Suppressor macrophage (primary cell): ENCODE measurements at places on chromosomes 7 and 10.
A peak's percentile ranks its signal among the peaks of the same experiment; 100 is the strongest.

- DNase-seq: peak; percentile 90
Observed at GRCh38 chr7:149005427-149006344, 22.6 kb downstream of the PDIA4 start.

GRCh38 chr10:111023060-111023459 is 53.8 kb upstream of the ADRA2A start:
- DNase-seq: no peak

- DNase-seq: no peak
Observed at GRCh38 chr7:97269741-97270140, 152.2 kb downstream of the SDHAF3 start.

DNA sequence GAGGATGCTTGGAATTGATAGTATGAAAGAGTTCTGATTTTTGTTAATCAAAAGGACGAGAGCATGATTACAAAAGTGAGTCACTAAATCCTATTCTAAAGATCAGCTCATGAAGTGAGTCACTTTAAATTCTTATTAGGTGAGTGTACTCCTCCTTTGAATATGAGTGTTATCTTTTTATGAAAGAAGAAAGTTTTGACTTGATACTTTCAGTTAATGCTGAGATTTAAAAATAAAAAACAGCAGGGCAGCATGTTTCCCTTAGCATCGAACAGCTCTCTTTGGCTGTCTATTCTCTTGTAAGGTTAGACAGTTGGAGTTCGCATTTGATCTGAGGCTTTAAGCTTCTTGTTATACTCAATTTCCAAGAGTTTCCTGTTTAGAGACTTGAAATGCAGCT is 222.0 kb downstream of the TWIST1 start:
- no peak for DNase-seq

DNA sequence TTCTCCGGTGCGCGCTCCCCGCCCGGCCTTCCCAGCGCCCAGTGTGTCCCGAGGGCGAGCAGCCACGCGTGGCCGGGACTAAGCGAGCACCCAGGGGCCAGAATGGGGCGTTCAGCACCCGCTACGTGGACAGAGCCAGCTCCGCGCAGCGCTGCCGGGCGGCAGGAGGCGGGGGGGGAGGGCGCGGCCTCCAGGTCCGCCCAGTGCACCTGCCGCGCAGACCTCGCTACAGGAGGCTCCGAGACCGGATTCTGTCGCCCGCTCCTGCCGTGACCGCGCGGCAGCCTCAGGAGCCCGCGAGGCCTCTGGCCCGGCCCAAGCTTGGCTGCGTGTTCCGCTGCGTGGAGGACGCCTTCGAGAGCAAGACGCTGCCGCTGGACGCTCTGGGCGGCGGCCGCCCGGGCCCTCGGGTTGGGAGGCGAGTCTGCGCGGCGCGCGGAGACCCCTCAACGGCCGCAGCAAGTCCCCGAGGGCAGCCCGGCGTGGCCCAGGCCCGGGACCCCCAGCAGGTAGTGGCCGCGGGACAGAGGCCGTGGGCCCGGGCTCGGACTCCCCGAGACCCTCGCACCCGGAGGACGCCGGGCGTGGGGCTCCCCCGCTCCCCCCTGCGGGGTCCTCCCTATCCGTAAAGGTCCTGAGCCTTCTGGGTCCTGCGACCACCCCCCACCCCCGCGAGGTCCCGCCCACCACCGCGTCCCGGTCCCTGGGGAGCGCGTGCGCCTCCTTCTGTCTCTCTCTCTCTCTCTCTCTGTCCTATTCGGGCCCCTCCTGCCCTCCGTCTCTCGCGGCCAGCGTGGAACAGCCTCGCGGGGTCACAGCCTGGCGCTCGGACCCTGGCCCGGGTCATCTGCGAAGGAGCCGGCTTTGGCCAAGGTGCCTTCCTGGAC is 904 bp upstream of the DPYSL4 start:
- DNase-seq: peak; percentile 52
